ENCODE measurements at places on chromosomes 4 and X.

DNA sequence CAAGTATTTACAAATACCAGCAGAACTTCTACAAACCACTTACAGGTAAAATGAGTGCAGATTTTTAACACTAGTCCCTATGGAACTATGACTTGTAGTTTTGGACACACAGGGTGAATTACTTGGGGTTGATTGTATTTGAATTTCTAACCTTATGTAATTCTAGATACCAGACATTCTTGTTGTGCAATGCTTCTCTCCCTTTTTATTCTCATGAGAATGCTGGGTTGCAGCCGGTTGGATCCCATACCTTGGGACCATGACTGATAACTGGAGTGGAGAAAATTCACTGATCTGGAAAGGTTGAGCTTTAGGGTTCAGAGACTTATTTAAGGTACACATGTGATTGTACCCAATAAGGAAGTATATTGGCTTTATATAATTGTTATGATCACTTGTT lies 8.8 kb downstream of the TET2 start:
- no peak for DNase-seq

- DNase-seq = no peak
Measured at GRCh38 chr4:173494013-173494970, 35.7 kb downstream of the HAND2 start.

DNA sequence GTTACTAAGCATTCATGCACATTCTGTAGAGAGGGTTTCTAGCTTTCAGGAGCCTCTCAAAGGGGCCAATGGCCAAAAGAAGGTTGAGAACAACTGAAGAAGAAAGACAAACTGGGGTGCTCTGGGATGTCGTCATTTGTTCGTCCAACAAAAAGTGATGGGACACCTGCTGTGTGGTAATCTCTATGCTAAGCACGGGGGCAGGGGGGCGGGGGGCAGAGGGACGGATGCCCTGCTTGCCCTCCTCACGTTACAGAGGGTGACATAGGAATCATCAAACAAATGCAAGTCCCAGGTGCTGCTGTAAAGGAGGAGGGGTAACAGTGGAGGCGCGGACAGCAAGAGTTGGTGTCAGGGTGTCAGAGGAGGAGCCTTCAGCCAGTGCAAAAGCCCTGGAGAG lies 12.8 kb upstream of the CRMP1 start:
- no peak for DNase-seq

DNA sequence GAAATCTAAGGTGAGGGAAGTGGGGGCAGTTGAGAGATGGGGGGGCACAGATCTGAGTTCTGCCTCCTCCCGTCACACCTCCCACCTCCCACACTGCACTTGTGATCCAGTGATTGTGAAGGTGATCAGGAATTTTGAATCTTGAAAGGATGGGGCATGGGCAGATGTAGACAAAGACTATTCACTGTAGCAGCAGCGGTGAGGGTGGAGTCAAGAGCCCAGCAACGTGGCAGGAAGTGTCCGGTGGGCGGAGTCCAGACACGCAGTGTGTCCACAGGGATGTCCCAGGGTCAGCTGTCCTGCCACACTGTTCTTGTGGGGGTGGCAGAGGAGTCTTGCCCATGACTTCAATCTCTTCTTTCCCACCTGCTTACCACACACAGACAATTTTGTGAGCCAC lies 330.5 kb upstream of the GALNT7 start:
- no peak for DNase-seq

GRCh38 chr4:79014230-79014629 lies 75.0 kb upstream of the PAQR3 start:
- no peak for DNase-seq

All from stimulated activated CD4-positive, alpha-beta T cell treated with anti-CD3 and anti-CD28 coated beads, Interleukin-1b, Interleukin-23, amount 100 ng/mL, for 1 hour (primary cell).